Left forelimb (tissue), 1 donor: ENCODE measurements at places on chromosomes 4 and X.

GRCh38 chr4:96145601-96146000 lies 305.7 kb downstream of the PDHA2 start:
- DNase-seq = no peak

DNA sequence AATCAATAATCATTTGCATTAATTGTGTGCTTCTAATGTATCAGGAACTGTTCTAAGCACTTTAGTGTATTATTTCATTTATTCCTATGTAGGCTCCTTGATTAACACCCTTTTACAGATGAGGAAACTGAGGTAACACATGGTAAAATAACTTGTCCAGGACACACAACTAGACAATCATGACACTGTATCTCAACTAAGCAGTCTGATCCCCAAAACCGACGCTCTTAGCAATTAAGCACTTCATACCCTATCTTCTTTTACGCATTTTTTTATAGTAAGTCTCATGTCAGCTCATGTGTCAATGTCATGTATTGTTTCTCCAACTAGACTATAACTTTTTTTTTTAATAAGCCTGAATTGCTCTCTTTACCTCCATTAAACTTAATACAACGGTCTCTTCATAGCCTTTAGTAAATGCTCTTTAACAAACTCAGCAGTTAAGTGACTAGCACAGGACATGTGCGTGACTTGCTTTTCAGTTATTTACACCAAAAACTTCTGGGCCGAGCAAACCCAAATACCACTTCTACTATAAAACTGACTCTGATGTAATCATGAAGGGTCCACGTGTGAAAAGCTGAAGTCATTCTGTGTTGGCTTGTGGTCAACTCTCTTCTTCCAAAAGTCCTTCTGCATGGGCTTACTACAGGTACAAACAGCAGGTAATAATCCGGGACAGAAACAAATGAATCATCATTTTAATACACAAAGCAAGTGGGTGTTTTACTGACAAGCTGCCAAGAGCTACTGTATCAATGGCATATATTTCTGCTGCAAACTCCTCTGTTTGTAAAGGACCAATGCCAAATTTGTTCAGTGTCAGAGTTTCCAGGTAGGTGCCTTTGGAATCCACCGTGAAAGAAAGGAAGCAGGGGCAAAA lies 7.9 kb upstream of the AMBN start:
- no peak for DNase-seq

GRCh38 chr4:147765121-147765529 lies 33.2 kb downstream of the ARHGAP10 start:
- DNase-seq = no peak

DNA sequence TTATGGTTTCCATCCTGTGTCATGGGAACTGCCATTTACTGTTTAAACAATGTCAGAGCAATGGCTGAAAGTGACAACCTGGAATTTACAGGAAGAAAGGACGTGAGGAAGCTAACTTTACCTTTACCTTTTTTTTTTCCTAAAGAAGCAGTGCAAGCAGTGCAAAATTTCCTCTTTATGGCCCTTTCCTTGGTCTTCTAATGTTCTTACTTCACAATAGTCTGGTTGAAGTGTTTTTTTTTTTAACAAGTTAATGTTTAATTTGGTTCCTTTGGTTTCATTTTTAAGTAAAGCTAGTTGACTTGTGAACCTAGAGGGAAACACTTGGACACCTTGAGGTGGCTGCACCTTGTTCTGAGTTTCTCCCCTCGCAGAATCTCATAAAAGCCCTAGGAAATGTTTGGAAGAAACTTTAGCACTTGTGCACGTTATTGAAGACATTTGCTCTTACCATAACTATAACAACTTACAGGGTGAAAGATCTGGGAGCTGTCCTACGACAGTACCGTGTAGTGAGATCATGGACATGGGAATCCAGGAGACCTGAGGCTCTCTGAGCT lies 1.8 kb downstream of the SGMS2 start:
- no peak for DNase-seq

GRCh38 chr4:41935652-41936021 lies 408 bp downstream of the TMEM33 start:
- DNase-seq = no peak
